ENCODE measurements at places on chromosomes 7 and 10.

GRCh38 chr10:101452176-101452575, 98.2 kb downstream of the BTRC start:
- no peak for DNase-seq

GRCh38 chr7:95581467-95581866, 14.8 kb downstream of the PDK4 start:
- DNase-seq = no peak

DNA sequence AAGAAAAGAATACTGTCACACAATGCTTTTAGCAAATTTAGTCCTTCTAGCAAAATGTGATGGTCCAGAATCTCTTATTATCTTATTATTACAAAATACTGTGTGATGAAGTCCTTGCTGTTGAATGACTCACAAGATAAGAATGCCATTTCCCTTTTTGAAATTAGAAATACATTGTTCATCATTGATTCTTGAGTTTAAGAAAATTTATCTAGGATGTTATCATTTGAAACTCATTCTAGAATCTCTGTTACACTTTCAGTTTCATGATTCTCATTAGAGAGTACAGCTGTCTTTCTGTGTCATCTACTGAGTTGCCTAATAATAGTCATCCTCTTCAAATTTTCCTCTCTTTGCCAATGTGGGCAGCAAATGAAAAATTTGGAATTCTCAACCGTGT, 9.6 kb downstream of the ZKSCAN5 start:
- peak; percentile 22 for DNase-seq

DNA sequence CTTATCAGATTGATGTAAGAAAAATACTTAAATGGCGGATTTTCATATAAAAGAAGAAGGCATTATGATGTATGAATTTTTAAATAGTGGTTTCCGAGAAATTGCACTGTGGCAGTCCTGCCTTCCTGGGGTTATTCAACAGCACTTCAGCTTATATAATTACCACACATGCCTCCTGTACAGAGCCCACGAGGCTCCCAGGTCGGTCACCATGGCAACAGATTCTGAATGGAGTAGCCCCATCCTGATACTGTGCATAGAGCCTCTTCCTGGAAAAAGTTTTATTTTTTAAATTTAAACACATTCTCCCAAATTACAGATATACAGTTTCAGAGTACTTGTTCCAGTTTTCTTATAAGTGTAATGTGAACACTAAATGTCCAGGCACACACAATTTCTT, 15.9 kb upstream of the ASB4 start:
- DNase-seq = no peak

- peak; percentile 51 for DNase-seq
Observed at GRCh38 chr10:4240608-4241197, 455.7 kb upstream of the KLF6 start.

- peak; percentile 44 for DNase-seq
Observed at GRCh38 chr10:34655286-34656170, 159.6 kb downstream of the PARD3 start.

DNA sequence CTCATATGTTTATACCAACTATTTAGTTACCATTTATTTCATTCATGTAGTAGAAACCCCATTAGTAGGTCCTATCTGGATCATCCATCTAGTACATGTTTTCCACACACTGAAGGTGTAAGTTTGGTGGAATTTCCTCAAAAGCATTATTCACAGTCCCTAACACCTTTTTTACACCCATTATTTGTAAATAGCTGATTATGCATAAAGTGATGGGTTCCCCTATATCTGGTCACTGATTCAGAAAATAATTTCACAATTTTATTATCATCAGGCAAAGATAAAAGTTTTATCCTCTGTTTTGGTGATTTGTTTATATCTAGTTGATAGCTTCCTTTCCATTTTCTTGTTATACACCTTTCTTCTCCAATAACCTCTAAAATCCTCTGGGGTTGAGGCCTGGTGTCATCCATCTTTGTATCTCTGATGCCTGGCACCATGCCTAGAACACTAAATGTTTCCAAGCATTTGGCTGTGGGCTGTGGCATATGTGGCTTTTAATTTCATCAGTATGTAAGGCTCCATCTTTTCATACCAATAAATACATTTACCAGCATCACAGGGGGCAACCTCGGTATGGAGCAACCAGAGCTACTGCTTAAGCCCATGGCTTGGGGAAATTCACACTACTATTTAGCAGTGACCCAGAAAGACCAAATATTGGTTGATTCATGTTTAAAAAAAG, 1089.5 kb upstream of the LRRN3 start:
- DNase-seq = no peak

DNA sequence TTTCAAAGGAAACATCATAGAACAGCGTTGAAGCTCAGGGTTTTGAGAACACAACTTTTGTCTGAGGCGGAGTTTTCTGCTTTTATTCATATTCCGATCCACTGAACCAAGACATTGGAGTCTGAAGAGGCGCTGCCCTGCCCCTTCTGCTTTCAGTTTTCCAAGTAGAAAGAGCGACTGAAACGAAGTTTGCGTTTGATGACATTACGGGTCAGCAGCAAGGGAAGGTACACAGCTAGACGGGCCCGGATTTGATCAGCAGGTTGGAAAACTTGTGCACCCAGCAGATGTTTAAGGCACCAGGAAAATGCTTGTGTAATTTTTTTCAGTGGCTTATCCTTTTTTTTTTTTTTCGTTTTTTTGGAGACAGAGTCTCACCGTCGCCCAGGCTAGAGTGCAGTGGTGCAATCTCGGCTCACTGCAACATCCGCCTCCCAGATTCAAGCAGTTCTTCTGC, 720 bp downstream of the SUN1 start:
- DNase-seq = no peak

GRCh38 chr7:155750255-155751125, 61.8 kb downstream of the SHH start:
- DNase-seq = no peak

GRCh38 chr10:48332166-48332870, 25.8 kb downstream of the MAPK8 start:
- no peak for DNase-seq

DNA sequence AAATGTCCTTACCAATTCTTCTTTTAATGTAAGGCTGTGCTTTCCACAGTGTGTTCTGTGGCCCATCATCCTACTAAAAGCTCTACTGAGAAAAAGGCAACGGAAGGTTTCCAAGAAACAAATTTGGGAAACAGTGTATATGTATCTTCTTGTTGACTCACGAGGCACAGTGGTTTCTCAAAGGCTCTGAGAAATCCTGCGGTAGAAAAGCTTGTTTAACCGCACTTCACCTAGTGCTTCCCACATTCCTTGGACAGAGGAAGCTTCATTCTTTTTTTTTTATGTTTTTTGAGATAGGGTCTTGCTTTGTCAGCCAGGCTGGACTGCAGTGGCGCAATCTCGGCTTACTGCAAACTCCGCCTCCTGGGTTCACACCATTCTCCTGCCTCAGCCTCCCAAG, 84.5 kb downstream of the TACC2 start:
- no peak for DNase-seq

- no peak for DNase-seq
Observed at GRCh38 chr7:1854866-1855724, 185.0 kb downstream of the ELFN1 start.

GRCh38 chr7:149559711-149560110, 62.1 kb upstream of the ZNF746 start:
- no peak for DNase-seq

DNA sequence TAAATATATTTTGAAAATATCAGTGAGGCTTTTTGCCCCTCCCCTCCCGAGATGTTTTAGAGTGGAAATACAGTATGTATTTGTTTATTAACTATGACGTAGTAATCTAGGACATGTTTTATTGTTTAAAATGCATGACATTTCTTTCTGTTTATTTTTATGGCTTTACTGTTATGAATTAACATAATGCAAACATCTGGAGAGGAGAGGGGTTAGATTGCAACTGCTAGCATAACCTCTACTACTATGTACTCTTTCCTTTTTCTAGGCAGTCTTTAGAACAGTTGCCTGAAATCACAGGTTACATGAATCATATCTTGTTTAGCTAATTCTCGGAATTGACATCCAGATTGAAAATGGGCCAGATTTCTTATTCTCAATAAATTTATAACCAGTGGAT, 7.4 kb downstream of the BTAF1 start:
- no peak for DNase-seq

- no peak for DNase-seq
Observed at GRCh38 chr10:70053841-70054288, 1.2 kb downstream of the MACROH2A2 start.

- no peak for DNase-seq
Observed at GRCh38 chr7:103336761-103337160, 7.8 kb downstream of the DNAJC2 start.

GRCh38 chr10:88194961-88195367, 331.5 kb downstream of the PTEN start:
- DNase-seq = no peak

DNA sequence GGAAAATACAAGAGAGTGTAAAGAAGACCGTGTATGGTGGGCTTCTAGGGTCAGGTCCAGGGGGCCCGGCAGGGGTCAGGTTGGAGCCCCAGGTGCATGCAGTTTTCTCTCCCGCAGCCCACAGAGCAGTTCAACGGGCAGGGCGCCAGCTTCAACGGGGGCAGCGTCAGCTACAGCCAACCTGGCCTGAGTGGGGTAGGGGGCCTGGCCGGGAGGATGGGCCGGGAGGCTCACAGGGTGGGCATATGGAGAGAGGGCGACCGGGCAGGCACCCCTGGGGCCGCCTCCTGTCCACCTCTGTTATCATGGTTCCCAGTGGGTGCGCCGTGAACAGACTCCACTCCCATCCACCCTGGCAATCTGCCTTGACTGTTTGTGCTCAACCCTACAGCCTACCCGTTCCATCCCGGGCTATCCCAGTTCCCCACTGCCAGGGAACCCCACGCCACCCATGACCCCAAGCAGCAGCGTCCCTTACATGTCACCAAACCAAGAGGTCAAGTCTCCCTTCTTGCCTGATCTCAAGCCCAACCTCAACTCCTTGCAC, 11.5 kb downstream of the ZMIZ2 start:
- DNase-seq = no peak

Data from kidney capillary endothelial cell (primary cell).